ENCODE measurements at places on chromosomes 7 and 10. TPM values are rescaled to one million over a fixed set of nuclear protein-coding genes. Genes with fewer than 3 reads are reported as not detected.

GRCh38 chr10:16904639-16905061 is 87.4 kb upstream of the RSU1 start:
- no peak for DNase-seq

PHYHIPL gene
- total RNA-seq: not detected

- DNase-seq: no peak
These were observed 40.2 kb upstream of the SLC26A3 start for GRCh38 chr7:107843184-107843583.

PON3 gene
- not detected for total RNA-seq

DNA sequence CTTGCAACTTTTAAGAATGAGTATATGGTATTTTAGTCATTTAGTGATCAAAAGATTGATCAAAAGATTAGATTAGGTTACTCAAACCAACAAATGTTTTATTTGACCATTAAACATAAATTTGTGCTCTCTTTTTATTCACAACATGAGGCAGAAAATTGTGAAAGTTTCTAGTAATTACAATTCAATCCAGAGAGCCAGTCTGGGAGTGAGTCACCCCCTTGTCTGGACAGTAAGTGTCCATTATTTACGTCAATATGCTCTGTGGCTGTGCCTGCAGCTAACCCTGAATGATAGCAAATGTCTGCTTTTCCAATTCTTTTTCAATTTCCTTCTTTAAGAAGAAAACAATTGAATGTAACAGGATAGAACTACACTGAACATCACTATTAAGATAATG is 27.9 kb downstream of the GNG11 start:
- DNase-seq: no peak

All from activated CD4-positive, alpha-beta T cell treated with anti-CD3 and anti-CD28 coated beads for 36 hours (primary cell).